ENCODE measurements at places on chromosomes 2 and 18. TPM values are rescaled to one million over a fixed set of nuclear protein-coding genes. Genes with fewer than 3 reads are reported as not detected.
A peak's percentile ranks its signal among the peaks of the same experiment; 100 is the strongest.

The TSHZ1 gene
- 13.9 TPM for total RNA-seq

The SERPINB12 gene
- not detected for total RNA-seq

The SKA1 gene
- total RNA-seq = 44.2 TPM

The HOXD9 gene
- not detected for total RNA-seq

The GTF2A1L gene
- total RNA-seq = not detected

GRCh38 chr18:27983780-27984179 is 193.2 kb downstream of the CDH2 start:
- H3K27ac ChIP-seq = no peak overlapping the region
- no peak for DNase-seq
- H3K4me1 ChIP-seq = no peaks in the 10 kb centered on the region
- no peak overlapping the region for H3K4me3 ChIP-seq
- no peaks in the 10 kb centered on the region for H3K36me3 ChIP-seq
- no peaks in the 10 kb centered on the region for H3K27me3 ChIP-seq

GRCh38 chr2:240573071-240573515 is 4.8 kb downstream of the RNPEPL1 start:
- no peaks in the 10 kb centered on the region for H3K27me3 ChIP-seq
- peaks cover 2% of the 10 kb centered on the region for H3K36me3 ChIP-seq
- H3K4me3 ChIP-seq = no peak overlapping the region
- DNase-seq = no peak
- H3K27ac ChIP-seq = no peak overlapping the region

GRCh38 chr18:69737851-69738250 is 209.8 kb downstream of the CD226 start:
- H3K4me3 ChIP-seq = no peak overlapping the region
- no peaks in the 10 kb centered on the region for H3K36me3 ChIP-seq
- H3K27ac ChIP-seq = no peak overlapping the region
- H3K4me1 ChIP-seq = no peaks in the 10 kb centered on the region
- H3K27me3 ChIP-seq = no peaks in the 10 kb centered on the region
- no peak for DNase-seq

GRCh38 chr18:47260120-47260923 is 8.9 kb upstream of the SKOR2 start:
- H3K4me3 ChIP-seq = no peak overlapping the region
- H3K27me3 ChIP-seq = peaks cover 83% of the 10 kb centered on the region
- peak; percentile 58 for DNase-seq
- no peaks in the 10 kb centered on the region for H3K4me1 ChIP-seq
- H3K27ac ChIP-seq = no peak overlapping the region

- no peaks in the 10 kb centered on the region for H3K27me3 ChIP-seq
- H3K27ac ChIP-seq = no peak overlapping the region
- peaks cover 38% of the 10 kb centered on the region for H3K4me1 ChIP-seq
- peak; percentile 38 for DNase-seq
These were observed 25.0 kb upstream of the SPP2 start for GRCh38 chr2:234025466-234025865.

- H3K27ac ChIP-seq = peak overlapping the region; percentile 38
- H3K36me3 ChIP-seq = no peaks in the 10 kb centered on the region
- H3K4me3 ChIP-seq = peak overlapping the region; percentile 70
- H3K27me3 ChIP-seq = peaks cover 26% of the 10 kb centered on the region
These were observed 795 bp upstream of the SETBP1 start for GRCh38 chr18:44679914-44680272.
